Karpas-422 (cell line): ENCODE measurements at places on chromosomes 11 and 22.

DNA sequence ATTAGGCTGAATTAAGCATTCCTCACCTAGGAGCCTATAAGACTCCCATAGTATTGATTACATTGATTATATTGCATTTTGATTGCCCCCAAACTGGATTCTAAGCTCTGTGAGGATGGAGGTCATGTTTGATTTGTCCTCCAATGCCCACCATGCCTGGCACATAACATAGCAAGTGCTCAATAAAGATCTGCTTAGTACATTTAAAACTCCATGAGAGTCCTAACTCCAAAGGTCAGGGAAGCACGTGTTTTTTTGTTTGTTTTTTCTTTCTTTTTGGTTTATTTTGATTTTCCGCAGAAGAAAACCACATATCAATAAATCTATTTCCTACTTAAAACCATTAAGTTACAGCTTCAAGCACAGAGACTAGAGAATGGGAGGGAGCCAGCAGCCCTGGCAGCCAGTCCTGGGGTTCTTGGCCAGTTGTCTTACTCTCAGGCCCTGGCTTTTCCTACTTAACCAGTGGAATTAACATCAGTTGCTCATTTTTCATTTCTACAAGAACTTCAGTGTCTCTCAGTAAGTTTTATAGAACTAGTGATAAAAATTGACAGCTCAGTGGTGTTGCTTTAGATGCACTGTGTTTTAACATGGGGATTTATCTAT is 429.9 kb upstream of the CCDC90B start:
- no peaks in the 10 kb centered on the region for H3K27me3 ChIP-seq
- DNase-seq: no peak
- H3K27ac ChIP-seq: no peak overlapping the region

GRCh38 chr11:106457727-106458126 is 380.3 kb downstream of the AASDHPPT start:
- H3K36me3 ChIP-seq: no peaks in the 10 kb centered on the region
- no peaks in the 10 kb centered on the region for H3K4me1 ChIP-seq
- H3K27me3 ChIP-seq: no peaks in the 10 kb centered on the region
- H3K4me3 ChIP-seq: no peak overlapping the region
- no peak for DNase-seq

GRCh38 chr11:37184326-37184725 is 586.3 kb upstream of the RAG2 start:
- DNase-seq: no peak
- no peak overlapping the region for H3K4me3 ChIP-seq
- H3K27me3 ChIP-seq: no peaks in the 10 kb centered on the region
- H3K36me3 ChIP-seq: no peaks in the 10 kb centered on the region
- no peak overlapping the region for H3K27ac ChIP-seq

- no peak for DNase-seq
- H3K27ac ChIP-seq: peak overlapping the region; percentile 93
- no peaks in the 10 kb centered on the region for H3K36me3 ChIP-seq
- no peak overlapping the region for H3K4me3 ChIP-seq
Observed at GRCh38 chr11:113263458-113264259, 50.7 kb upstream of the TTC12 start.

DNA sequence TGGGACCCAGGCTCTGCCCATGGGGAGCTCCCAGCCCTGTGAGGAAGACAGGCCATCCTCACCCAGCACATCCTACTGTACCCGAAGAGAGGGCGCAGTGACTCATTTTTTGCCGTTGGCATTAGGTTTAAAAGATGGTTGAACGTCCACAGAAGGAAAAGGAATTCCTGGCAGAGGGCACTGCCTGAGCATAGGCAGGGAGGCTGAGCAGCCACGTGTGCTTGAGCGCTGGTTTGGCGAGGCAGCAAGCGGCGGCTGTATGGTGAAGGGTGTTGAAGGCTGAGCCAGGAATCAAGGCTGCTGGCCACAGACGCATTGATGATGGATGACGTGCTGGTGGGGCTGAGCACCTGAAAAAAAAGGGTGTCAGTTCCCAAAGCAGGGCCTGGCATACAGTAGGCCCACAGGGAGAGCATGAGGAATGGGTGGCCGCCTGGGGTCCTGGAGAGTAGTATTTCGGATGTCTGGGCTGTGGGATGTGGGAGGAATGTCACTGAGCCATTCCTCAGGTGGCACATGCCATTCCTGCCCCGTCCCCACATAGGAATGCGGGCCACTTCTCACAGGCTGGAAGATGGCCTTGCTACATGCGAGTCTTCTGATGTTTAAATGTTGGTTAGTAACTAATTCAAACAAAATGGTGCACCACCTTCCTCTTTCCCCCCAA is 112.5 kb downstream of the KIAA1671 start:
- H3K27me3 ChIP-seq: no peaks in the 10 kb centered on the region
- no peak for DNase-seq
- H3K4me3 ChIP-seq: no peak overlapping the region
- no peak overlapping the region for H3K27ac ChIP-seq
- H3K36me3 ChIP-seq: no peaks in the 10 kb centered on the region

DNA sequence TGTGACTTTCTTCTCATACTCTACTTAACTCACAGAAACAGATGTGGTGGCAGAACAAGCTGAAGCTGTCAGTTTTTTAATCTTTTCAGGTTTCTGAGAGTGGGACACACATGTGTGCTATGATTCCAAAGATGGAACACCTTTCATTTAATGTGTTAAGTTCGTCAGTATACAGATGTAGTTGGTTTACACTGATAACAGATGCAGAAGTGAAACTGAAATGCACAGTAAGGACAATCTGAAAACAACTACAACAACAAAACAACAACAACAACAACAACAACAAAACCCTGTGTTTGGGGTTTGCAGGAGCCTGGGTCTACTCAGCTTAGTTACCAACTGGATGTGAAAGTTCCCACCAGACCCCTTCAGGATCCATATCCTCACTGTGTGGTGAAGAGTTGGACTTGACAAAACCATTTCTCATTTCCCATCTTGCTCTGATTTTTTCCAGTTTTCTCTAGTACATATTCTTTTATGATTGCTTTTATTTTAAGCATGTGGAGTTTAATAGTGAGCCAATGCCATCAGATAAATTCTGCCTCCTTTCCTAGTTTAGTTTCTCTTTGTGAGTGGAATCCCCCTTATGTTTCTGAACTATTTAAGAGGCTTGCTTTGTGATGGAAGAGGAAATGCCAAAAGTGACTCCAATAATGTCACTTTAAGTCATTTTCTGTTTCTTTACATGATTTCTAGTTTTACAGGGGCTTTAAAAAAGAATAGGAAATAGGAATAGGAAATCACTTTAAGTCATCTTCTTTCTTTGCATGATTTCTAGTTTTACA is 47.8 kb downstream of the ARHGAP42 start:
- H3K36me3 ChIP-seq: no peaks in the 10 kb centered on the region
- no peak overlapping the region for H3K27ac ChIP-seq
- no peaks in the 10 kb centered on the region for H3K4me1 ChIP-seq
- DNase-seq: no peak
- H3K4me3 ChIP-seq: no peak overlapping the region

DNA sequence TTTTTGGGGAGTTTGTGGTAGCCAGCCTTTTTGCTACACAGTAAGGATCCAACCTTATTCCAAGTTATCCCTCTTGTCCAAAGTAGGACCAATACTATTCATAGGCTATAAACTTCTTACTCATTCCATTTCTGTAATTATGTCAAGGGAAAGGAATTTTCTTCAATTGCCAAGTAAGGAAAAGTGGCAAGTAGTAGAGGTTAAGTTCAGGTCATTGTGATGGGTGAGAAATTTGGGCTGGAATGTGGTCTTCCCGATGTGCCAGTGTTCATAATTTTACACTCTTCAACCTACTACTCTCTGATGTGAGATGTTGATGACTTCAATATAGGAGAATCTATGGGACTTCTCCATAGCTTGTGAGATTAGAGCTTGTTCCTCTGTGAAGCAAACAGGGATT is 648.8 kb downstream of the METTL15 start:
- no peak overlapping the region for H3K27ac ChIP-seq
- H3K36me3 ChIP-seq: no peaks in the 10 kb centered on the region
- no peak overlapping the region for H3K4me3 ChIP-seq
- H3K27me3 ChIP-seq: no peaks in the 10 kb centered on the region
- H3K4me1 ChIP-seq: no peaks in the 10 kb centered on the region

GRCh38 chr11:102241026-102241425 is 76.3 kb upstream of the BIRC3 start:
- DNase-seq: peak; percentile 69
- no peak overlapping the region for H3K4me3 ChIP-seq
- H3K27me3 ChIP-seq: no peaks in the 10 kb centered on the region
- no peak overlapping the region for H3K27ac ChIP-seq
